ENCODE measurements at places on chromosomes 7 and 10. TPM values are rescaled to one million over a fixed set of nuclear protein-coding genes. Genes with fewer than 3 reads are reported as not detected.
A peak's percentile ranks its signal among the peaks of the same experiment; 100 is the strongest.

GRCh38 chr10:124497196-124497881 is 35.7 kb downstream of the LHPP start:
- DNase-seq: no peak

- no peak for DNase-seq
These were observed 181.7 kb upstream of the SLC25A13 start for GRCh38 chr7:96503597-96503996.

- DNase-seq: no peak
These were observed 167.6 kb downstream of the AMPH start for GRCh38 chr7:38463277-38464225.

- no peak for DNase-seq
These were observed 51.8 kb upstream of the CHST3 start for GRCh38 chr10:71912431-71912830.

- DNase-seq: no peak
These were observed 124.2 kb upstream of the SEM1 start for GRCh38 chr7:96833676-96834453.

GRCh38 chr10:95406651-95407280 is 116.0 kb upstream of the PDLIM1 start:
- DNase-seq: peak; percentile 85

DNA sequence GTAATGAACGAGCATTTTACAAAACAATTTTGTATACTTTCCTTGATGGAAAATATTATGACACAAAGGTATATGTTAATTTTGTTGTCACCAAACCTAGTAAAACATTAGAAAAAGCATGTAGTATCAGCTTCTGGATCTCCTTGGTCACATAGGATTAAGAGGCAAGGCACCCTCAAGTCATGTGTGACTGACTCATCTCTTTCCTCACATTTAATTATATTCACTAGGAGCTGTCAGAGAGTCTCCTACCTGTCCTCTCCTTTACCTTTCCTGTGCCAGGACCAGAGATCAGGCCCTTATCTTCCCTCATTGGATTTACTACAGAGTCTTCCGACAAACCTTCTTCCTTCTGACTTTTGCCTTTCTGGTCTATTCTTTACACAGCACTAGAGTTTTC is 111.3 kb upstream of the RPA3 start:
- DNase-seq: no peak

DNA sequence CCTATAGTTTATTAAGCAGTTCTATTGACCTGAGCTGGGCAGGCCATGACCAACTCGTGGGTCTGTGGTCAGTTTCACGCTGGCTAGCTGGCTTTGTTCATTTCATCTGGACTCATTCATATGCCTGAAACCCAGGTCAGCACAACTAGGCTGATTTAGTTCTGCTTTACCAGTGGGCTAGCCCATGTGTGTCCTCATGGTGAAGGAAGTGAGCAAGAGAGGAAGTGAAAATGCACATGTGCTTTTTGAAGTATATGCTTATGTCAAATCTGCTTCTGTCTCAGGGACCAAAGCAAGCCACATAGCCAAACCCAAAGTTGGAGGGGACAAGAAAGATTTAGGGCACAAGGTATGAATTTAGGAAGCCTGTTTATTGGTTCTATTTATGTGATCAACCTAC is 154.5 kb downstream of the RNF133 start:
- no peak for DNase-seq

DNA sequence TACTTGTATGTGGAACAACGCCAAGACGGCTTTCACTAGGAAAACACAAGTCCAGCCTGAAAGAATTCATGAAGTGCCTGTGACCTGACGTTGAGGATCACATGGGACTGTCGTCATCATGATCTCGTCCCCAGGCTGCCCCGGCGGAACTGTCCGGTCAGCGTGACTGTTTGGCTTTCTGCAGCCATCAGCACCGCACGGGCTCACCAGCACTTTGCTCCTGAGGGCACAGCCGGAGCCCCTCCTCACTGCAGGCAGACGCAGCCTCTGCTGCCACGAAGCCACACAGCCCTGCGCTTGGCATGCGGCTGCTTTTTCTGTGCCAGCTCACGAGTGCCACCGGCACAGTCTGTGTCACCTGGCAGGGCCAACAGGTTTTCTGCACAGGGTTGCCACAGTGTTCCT is 9.4 kb upstream of the GET4 start:
- DNase-seq: peak; percentile 43

GRCh38 chr10:71603150-71603549 is 116.4 kb downstream of the C10orf105 start:
- DNase-seq: no peak

GRCh38 chr7:141695803-141696289 is 6.1 kb downstream of the DENND11 start:
- no peak for DNase-seq

GRCh38 chr7:45643630-45644029 is 69.5 kb downstream of the ADCY1 start:
- DNase-seq: no peak

GRCh38 chr7:159027789-159028507 is 116.7 kb downstream of the VIPR2 start:
- no peak for DNase-seq

GRCh38 chr7:116285252-116285651 is 74.9 kb downstream of the TES start:
- no peak for DNase-seq

DNA sequence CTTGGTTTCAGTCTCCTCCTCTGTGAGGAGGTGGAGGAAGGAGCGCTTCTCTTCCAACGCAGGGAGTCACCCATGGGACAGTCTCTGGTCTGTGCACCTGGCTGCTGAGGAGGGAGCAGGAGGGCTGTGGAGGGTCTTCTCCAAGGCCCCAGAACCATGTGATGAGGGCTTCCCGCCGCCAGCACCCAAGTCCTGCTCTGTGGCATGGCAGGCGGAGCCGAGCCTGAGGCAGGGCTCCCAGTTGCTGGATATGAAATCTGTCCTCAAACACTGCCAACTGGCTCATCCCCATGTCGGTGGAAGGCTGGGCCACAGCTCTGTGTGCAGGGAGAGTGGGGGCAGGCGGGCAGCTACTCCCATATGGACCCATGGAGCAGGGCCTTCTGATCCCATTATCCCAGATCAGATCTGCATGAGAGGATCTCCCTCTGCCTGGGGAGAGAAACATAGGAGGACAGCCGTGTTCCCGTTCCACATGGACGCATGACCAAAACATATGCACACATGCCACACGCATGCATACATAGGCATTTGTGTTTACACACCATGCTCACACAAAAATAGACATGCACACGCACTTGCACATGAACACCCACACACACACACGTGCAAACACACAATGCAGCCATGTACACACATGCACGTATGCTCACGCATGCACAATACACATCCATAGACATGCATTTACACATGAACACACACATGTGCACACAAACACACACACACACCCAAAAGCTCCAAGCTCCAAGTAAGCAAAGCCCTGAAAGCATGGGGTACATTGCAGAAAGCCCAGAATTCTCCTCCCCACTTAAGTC is 38.8 kb upstream of the EN2 start:
- no peak for DNase-seq

DNA sequence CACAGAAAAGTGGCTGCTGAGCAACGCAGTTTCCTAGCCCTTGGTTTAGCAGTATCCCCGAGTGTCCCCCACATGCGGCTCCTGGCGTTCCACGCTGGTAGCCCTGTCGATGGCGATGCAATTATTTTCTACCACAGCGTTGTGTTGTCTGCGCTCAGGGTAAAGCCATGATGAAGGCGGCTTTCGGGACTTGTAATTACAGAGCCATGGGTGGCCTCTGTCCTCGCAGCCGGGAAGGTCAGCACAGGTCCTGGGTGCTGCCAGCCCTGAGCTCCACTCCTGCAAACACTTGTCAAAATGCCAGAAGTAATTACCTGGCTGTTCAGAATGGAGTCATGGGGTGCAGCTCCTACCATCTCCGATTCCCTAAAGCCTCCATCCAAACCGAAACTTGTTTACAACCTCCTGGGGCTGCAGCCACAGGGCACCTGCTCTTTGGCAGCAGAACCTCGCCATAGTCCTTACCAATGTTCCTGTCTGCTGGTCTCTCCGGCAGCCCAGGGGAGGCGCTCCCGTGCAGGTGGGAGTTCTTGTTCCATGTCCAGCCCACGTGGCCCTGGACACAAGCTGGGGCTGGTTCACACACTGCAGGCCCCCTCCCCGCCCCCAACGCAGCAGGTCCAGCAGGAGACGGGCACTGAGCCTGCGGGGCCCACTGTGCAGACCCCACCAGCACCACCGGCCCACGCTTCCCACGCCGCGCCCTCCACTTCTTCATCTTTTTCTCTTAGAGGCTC is 512.6 kb downstream of the PTPRN2 start:
- no peak for DNase-seq

GRCh38 chr7:124071843-124072242 is 39.0 kb upstream of the TMEM229A start:
- DNase-seq: no peak

- peak; percentile 49 for DNase-seq
These were observed 147.1 kb downstream of the RNF216 start for GRCh38 chr7:5634107-5634950.

- DNase-seq: no peak
These were observed 34.8 kb downstream of the C7orf33 start for GRCh38 chr7:148625342-148625741.

DNA sequence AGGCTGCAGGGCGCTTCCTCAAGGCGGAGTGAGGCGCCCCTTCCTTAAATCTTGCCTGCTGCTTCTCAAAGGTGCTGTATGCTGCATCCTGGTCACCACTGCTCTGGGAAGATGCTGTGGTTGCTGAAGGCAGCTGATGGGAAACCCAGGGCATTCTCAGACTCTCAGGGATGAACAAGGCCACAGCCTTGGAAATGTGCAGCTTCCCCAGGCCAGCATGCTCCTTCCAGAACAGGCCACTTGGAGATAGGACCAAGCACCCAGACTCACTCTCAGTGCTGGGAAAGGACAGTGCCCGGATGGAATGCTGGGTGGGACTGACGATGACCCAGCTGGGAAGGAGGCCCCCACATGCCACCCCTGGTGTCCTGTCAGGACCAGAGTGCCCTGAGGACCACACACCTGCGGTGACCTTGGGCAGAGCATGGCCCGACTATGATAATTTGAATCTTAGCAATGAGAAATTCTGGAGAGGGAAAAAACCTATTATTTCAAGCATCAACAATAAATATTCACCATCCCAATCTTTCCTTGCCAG is 235.5 kb downstream of the TNS3 start:
- DNase-seq: no peak

- no peak for DNase-seq
These were observed 147.9 kb downstream of the DNAH11 start for GRCh38 chr7:21690705-21691104.

DNA sequence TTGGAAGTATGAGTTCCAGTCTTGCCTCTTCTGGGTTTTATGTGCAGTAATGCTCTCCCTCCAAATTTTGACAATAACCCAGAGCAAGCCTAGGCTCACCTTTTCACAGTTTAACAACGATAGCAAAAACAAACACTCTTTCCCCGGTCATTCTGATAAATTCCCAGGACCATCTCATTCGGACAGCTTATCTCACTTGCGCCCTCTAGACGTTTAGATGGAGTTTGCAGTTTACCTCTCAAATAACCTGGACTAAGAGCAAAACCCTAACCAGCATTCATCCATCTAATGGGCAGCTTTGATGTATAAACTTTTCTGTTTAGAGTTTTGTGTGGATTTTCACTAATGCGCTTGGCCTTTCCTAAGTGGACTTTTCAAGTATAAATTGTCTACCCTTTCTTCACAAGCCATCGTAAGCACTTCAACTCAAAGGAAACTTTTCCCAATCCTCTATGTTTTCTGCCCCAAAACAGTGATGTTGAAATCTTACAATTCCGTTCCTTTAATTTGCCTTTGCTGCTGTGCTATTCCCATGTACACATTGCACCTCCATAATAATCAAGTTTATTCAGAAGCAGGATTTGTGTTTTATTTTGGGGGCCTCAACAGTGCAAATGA is 114.9 kb downstream of the HDAC9 start:
- peak; percentile 27 for DNase-seq

GRCh38 chr10:42981358-42982236 is 95.3 kb upstream of the RET start:
- no peak for DNase-seq

DNA sequence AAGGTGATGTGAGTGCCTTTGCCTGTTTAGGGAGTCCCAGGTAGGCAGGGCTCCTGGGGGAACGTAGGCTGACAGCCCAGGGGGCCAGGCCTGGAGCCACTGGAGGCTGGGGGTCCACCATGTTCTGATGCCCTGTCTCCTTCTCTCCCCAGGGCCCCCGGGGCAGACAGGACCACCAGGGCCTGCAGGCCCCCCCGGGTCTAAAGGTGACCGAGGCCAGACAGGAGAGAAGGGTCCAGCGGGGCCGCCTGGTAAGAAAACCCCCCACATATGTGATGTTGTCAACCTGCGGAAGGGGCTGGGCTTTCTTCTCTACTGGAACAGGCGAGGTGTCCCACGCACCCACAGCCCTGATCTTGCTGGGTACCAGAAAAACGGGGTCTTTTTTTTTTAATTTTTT is 85.2 kb downstream of the MYL10 start:
- no peak for DNase-seq

DNA sequence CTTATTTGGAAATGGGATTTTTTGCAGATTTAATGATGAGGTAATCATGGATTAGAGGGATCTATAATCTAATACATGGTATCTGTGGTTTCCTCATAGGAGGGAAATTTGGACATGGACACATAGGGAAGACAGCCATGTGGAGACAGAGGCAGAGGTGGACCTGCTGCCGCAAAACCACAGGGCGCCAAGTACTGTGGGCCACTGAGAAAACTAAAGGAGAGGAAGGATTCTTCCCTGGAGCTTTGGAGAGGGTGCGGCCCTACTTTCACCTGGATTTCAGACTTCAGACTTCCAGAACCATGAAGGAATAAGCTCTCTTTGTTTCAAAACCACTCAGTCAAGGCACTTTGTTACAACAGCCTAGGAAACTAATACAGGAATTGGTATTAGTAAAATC is 149.4 kb upstream of the AKR1E2 start:
- no peak for DNase-seq

GRCh38 chr10:100403734-100404133 is 56.7 kb downstream of the SCD start:
- DNase-seq: no peak

DNA sequence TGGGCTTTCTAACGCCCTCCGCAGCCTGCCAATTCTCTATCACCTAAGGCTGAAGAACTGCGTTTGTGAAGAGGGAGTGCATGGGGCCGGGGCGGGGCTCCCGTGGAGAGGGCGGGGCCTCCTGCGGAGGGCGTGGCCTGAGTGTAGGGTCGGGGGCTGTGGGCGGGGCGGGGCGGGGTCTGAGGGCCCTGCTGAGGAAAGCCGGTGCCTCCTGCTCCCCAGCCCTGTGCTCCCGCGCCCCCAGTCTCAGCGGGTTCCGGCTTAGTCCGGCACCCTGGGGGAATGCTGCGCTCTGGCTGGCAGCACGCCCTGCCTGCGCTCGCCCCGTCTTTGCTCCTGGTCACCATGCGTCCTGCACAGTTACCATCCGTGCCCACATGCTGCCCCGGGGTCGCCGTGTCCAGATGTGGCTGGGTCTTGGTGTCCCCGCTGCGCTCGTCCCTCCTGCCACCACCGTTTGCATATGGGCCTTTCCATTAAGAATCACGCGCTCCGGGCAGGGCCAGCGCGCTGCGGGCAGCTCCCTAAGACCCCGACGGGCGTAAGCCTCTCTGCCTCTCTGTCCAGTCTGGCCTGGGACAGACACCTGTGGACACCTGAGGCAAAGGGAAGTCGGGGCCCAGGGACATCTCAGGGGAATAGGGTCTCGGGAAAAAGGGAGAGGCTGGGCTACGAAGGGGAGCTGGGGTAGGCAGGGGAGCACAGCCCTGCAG is 144.0 kb upstream of the RET start:
- DNase-seq: no peak

GRCh38 chr7:130867039-130867438 is 133.0 kb upstream of the KLF14 start:
- DNase-seq: no peak

CDK1 gene
- 41.8 TPM for total RNA-seq

LEP gene
- not detected for total RNA-seq

STOX1 gene
- total RNA-seq: 0.13 TPM

PTF1A gene
- total RNA-seq: not detected

RGR gene
- not detected for total RNA-seq

SCART1 gene
- total RNA-seq: 0.26 TPM
